ENCODE measurements at places on chromosomes 1 and 21.

DNA sequence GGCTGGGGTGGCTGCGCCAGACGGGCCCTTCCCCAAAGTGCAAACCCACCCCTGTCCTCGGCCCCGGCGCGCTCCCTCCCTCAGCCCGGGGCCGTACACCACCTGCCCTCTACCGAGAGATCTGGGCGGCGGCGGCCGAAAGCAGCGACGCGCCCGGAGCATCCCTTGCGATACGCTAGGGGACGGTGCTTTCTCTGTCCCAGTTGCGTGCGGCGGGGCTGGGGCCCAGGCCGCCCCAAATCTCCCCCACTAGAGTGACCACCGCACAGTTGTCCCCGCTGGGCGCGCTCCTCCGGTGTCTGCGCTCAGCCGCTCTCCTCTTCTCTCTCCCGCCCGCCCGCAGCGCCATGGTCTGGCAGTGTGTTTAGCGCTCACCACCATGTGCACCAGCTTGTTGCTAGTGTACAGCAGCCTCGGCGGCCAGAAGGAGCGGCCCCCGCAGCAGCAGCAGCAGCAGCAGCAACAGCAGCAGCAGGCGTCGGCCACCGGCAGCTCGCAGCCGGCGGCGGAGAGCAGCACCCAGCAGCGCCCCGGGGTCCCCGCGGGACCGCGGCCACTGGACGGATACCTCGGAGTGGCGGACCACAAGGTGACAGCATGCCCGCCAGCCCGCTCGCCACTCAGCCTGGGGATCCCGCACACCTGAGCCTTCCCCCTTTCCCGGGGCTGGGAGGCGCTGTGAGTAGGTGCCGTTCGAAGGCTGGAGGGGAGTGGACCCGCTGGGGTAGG, 1.0 kb downstream of the ST6GALNAC5 start:
- DNase-seq: no peak

DNA sequence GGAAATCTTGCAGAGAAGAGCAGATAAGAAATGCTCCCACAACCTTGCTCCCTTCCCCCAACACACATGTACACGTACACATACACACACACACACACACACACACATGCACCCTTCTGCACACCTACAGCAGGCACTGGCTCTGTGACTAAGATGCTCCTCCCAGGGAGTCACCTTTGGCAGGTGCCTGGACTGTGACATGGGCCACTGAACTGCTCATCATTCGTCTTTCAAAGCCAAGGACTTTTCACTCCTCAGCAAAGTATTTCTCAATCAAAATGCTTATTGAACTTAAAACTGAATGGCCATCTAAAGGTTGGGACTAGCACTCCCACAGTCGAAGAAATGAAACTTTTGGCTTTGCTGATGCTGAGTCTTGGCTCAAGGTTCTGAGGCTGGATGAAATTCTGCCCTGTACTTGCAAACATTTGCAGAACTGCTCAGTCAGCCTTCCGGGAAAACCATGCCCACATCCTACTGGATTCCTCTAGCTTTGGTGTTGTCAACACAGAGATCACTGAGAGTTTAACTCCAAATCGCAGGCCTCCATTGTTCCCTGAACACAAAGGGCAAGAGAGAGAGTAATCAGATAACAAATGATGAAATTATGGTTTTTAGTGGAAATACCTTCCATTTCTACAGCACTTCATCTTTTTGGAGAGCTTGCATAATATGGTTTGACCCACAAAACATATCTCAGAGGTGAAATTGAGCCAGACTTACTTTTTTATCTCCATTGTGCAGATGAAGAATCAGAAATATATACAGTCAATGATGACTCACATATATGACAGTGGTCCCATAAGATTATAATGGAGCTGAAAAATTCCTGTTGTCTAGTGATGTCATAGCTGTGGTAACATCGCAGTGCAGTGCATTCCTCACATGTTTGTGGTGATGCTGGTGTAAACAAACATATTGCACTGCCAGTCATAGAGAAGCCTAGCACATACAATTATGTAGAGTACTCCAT, 72.4 kb upstream of the BCAR3 start:
- no peak for DNase-seq

DNA sequence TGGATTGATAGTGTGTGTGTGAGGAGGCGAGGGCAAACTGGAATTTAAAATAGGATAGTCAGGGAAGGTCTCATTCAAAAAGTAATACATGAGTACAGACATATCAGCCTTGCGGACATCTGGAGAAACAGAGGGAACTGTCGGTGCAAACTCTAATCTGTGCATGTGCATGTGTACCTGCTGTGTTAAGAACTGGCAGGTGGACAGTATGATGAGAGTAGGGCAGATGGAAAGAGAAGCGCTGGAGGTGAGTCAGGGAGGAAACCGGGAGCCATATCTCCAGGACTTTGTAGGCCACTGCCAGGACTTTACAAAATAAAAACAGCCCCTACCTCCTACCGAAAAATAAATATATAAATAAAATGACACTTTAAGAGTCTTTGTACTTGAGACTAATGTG, 31.3 kb upstream of the MYBPHL start:
- DNase-seq: no peak

DNA sequence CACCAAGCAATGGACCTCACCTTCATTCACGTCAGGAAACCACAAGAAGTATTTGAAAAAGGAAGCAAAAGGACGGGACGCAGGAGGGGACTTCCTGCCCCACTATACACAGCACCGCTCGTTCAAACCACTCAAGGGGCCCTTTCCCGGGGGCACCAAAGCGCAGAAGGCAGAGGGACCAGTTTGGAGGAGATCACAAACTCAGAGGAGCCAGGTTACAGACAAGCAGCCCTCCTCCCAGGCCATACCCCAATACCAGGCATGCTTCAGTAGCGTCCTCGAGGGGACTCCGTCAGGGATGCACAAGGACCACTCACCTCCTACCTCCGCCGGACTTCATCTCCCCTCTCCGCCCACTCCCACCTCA, 685 bp downstream of the CRTC2 start:
- DNase-seq: no peak

GRCh38 chr21:15506086-15506485, 223.7 kb upstream of the USP25 start:
- DNase-seq: no peak

All from NCI-H2081 (cell line).